Putamen (tissue), 1 donor: ENCODE measurements at places on chromosomes 2 and 18.

GRCh38 chr18:9735238-9735637, 27.1 kb downstream of the RAB31 start:
- DNase-seq: no peak

GRCh38 chr2:28594000-28594331, 98.1 kb downstream of the PLB1 start:
- DNase-seq: no peak

GRCh38 chr2:216882876-216883275, 23.0 kb upstream of the TNP1 start:
- DNase-seq: no peak

- no peak for DNase-seq
These were observed 104.4 kb downstream of the NOL4 start for GRCh38 chr18:34120294-34120693.

DNA sequence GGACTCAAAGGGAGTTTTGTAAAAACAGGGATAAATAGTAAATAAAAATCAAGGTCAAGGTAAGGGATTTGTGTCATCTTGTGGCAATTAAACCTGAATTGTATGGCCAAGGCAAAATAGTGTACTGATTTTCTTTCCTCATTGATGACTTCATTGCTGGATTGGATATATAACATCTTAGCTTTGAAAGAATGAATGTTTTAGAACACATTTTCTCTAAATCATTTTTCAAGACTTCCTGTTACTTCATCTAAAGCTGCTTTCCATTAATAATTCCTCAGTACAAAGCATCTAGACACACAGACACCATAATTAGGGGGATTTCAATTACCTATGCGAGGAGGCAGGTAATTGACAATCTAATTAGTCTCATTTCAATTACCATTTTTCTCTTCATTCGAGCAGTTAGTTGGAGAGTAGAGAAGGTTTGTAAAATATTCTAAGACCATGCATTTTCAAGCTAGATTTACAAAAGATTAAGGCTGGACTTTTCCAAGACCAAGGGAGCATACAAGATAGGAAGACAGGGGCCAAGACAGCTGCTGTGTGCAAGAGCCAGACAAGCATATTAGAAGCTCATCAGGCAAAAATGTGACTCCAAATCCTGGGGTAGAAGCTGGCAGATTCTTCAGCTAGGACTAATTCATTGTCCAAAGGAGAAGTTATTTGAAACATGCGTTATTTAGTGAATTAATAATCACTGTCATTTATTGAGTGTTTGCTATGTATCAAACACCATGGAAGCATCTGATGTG, 253.6 kb downstream of the EPHA4 start:
- DNase-seq: no peak

GRCh38 chr2:200763422-200763821, 48.3 kb upstream of the BZW1 start:
- DNase-seq: no peak

DNA sequence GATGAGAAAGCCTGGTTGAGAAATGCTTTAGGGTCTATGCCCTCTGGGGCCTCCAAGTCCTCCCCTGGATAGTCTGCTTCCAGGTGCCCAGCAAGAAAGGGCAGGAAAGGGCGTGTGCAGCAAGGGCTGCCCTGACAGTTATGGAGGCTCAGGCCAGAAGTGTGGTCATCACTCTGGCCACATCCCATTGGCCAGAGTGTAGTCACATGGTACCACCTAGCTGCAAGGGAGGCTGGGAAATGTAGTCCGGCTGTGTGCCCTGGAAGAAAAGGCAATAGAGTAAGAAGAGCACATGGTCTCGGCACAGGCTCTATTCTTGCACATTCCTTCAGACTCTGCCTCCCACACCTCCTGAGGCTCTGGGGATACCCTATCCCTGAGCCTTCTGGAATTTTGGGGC, 35.7 kb downstream of the ODC1 start:
- DNase-seq: no peak

- DNase-seq: no peak
These were observed 77.8 kb downstream of the RDH14 start for GRCh38 chr2:18482666-18483065.

DNA sequence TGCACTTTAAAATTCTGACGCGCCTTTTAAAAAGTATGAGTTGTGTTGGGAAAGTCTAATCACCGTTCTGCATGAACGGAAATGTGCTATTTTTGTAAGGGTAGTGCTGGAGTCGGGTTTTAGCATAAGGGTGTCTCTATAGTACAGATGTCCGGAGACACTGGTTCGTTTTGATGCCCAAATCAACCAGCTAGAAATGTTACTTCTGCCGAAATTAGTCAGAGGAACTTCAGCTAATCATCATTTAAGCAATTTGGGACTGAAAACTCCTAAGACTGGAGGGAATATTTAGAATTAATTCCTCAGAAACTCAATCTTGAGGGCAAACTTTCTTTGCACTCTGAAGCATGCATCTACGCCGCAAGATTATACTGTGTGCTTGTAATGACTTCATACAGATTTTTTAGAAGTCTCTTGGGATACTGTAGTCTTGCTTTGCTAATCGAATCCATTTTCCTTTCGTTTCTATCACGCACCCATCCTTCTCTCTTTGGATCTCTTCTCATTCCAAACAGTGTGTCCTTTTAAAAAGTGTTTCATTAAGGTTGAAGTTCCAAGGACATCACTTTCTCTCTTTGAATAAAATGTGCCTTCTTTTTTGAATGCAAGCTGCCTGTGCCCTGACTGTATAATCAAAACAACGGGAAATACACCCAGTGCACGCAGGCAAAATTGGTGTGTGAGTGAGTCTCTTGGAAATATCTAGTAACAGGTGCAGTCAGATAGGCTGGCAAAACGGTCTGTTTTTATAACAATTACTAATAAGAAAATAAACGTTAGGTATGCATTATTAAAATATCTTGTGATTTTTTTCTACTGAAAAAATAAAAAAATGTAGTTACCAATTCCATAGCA, 270.9 kb upstream of the TCF4 start:
- DNase-seq: no peak

- no peak for DNase-seq
These were observed 158.4 kb downstream of the LNPK start for GRCh38 chr2:175843625-175844024.
